ACHN (cell line): ENCODE measurements at places on chromosomes 6 and 20.

GRCh38 chr20:16123623-16124022, 449.6 kb downstream of the KIF16B start:
- DNase-seq = no peak

- no peak for DNase-seq
These were observed 177.9 kb downstream of the FRK start for GRCh38 chr6:115882771-115883170.

DNA sequence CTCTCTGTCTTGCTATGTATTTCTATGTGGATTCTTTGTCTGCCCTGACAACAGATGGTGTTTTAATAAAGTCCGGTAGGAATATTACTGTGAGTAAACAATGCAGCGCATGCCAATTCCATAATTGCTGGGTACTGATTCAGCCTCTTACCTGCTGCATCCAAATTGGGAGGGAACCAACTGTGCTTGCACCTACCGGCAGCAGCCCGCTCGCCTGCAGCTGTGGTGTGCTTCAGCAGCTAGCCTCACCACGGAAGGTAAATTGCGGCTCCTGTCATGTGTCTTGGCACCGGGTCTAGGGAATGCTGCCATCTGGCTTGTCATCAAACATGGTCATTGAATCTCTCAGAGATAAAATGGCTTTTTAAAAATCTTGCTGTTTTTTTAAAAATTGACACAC, 704.8 kb upstream of the SLC35B3 start:
- DNase-seq = no peak

GRCh38 chr20:3744806-3745685, 12.6 kb downstream of the HSPA12B start:
- no peak for DNase-seq

DNA sequence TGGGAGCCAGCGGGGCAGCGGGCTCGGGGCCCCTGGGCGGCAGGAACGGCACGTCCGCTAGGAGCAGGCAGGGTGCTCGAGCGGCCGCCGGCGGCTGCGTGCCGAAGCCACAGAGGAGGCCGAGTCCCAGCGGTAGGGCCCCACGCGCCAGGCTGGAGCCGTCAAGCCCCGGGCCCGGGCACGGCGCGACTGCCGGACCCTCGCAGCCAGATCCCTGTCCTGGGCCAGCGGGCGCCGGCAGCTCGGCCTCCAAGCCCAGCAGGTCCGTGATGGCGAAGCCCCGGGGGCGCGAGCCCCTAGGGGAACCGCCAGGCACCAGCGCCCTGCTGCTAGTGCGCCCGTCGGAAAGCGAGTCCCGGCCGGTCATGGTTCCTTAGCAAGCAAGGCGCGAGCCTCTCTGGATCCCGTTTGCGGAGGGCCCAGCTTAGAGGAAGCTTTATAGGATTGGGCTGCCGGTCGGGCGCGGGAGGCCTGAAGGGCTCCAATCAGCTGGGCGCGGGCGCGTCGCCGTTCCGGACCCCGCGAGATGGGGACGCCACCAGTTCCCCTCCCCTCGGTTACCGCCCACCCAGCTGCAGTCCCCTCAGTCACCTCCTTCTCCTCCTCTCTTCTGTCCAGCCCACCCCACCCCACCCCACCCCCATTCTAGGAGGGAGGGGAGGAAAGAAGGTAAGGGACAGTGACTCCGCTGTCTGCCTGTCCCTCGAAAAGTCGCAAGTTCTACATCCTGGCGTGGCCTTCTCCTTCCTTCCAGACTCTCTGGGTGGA, at the start of gene VSX1:
Gene VSX1, minus strand, starts transcription at position 412 of the 768 bp plus-strand sequence. Its CDS starts 45 bp downstream, at position 367.
- DNase-seq = no peak

DNA sequence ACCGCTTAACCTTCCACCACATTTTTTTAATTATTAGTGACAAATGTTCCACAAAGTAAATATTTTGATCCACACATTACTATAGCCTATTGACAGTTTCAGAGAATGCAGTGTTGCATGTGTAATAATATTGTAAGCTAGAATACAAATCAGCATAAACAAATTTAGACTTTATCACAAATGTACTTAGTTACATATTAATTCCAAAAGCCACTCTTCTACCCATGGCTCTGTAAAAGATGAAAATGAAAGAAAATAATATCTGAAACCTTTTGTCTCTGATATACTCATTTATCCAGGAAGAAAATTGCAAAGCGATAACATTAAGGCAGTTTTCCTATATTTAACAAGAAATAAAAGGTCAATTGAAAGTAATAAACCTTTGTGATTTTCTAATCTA, 954.0 kb upstream of the MAN1A1 start:
- no peak for DNase-seq

- no peak for DNase-seq
These were observed 7.0 kb upstream of the RALGAPA2 start for GRCh38 chr20:20719411-20719810.

- DNase-seq = no peak
These were observed 110.5 kb downstream of the IRF4 start for GRCh38 chr6:501891-502601.

- DNase-seq = no peak
These were observed 122.2 kb downstream of the RFPL4B start for GRCh38 chr6:112469306-112469705.
